Aorta (tissue), 5 donors: ENCODE measurements at places on chromosomes 11 and 22. TPM values are rescaled to one million over a fixed set of nuclear protein-coding genes. Genes with fewer than 3 reads are reported as not detected.

Gene GNAZ
- 6.1 TPM for total RNA-seq

DNA sequence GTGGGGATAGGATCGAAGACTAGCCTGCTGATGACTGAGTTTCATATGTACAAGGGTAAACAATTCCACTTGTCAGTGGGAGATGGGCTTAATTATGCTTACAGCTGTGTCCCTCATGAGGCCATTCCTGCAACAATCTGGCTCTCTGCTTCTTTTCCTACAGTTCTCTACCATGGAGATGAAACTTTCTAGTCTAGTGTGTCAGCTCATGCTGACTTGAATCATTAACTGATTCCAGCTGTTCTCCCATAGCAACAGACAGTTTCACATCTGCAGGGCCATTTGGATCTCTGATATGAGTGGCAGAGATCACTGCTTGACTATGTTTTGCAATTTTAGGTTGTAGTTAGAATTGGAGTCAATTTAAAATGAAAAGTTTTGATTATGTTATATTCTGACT lies 1251.7 kb upstream of the RAG2 start:
- no peaks in the 10 kb centered on the region for H3K27me3 ChIP-seq
- DNase-seq = no peak
- H3K4me1 ChIP-seq = no peaks in the 10 kb centered on the region
- H3K27ac ChIP-seq = no peak overlapping the region
- H3K4me3 ChIP-seq = no peak overlapping the region

GRCh38 chr11:113814181-113814580 lies 34.6 kb downstream of the CLDN25 start:
- H3K4me3 ChIP-seq = no peak overlapping the region
- H3K36me3 ChIP-seq = no peaks in the 10 kb centered on the region
- no peaks in the 10 kb centered on the region for H3K27me3 ChIP-seq
- H3K27ac ChIP-seq = no peak overlapping the region
- DNase-seq = no peak

DNA sequence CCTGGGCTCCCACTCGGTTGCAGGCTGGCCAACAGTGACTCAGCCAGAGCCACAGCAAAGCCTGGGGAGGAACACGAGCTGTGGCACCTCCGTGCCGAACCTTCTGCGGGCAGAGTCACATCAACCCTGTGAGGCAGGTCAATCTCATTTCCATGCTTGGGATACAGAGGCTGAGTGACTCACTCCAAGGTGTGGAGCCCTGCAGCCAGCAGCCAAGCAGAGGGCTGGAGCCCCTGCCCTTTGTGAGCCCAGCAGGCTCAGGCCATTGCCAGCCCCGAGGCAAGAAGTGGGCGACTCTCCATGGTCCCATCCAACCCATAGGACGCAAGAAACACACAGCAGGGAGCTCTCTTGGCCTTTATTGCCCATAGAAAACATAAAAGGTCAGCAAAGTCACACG lies 21.4 kb downstream of the CSNK1E start:
- peaks cover 28% of the 10 kb centered on the region for H3K36me3 ChIP-seq
- H3K27me3 ChIP-seq = no peaks in the 10 kb centered on the region
- no peak overlapping the region for H3K27ac ChIP-seq
- H3K4me1 ChIP-seq = no peaks in the 10 kb centered on the region
- no peak overlapping the region for H3K4me3 ChIP-seq
- DNase-seq = no peak

DNA sequence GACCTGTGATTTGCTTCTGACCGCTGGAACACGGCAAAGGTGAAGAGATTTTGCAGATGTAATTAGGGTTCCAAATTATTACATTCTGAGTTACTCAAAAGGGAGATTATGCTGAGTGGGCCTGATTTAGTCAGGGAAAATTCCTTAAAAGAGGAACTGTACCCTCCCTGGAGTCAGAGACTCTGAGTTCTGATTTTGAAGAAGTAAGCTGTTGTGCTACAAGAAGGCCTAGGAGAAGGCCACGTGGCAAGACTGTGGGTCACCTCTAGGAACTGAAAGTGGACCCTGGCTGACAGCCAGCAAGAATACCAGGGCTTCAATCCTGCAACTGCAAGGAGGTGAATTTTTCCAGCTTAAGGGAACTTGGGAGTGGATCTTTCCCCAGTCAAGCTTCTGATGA lies 45.3 kb downstream of the CHRDL2 start:
- DNase-seq = peak; percentile 61
- no peak overlapping the region for H3K27ac ChIP-seq
- no peaks in the 10 kb centered on the region for H3K4me1 ChIP-seq
- no peak overlapping the region for H3K4me3 ChIP-seq
- no peaks in the 10 kb centered on the region for H3K36me3 ChIP-seq
- H3K27me3 ChIP-seq = no peaks in the 10 kb centered on the region
